Posterior cingulate gyrus (tissue), 11 donors: ENCODE measurements at places on chromosomes 1 and 21.

DNA sequence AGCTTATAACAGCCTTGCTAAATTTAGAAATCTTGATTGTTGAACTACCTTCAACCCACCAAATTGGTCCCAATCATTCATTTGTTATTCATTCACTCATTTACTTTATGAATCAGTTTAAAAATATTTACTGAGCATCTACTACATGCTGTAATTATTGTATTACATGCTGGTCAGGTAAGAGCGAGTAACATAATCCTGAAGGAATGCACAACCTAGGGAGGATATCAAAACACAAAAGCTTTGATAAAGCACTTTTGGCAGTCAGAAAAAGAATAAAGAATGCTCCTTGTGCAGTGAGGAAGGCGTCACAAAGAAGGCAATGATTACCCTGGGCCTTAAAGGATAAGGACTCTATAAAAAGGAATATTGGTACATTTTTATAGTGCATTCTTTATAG, 518.9 kb upstream of the NR5A2 start:
- DNase-seq = no peak

GRCh38 chr1:9555942-9556341, 16.7 kb downstream of the SLC25A33 start:
- no peak for DNase-seq

GRCh38 chr1:174367892-174368291, 79.9 kb upstream of the GPR52 start:
- no peak for DNase-seq

DNA sequence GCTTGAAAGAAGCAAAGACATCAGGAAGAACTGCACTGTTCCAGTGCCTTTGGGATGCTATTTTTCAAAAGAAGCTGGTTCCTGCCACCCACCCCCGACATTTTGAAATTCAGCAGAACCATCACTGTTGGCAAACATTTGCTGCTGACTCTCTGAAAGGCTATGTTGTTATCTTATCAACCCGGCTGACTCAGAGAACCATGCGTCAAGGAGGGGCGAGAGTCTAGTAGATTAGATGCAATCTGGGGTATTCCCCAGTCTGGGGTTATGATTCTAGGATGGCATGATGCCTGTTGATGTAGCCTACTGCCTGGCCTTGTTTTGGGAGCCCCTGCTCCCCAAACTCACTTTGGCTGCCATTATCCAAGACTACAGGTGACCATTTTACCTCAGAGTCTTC, 267.8 kb upstream of the RUNX1 start:
- DNase-seq = no peak

GRCh38 chr1:55067022-55067778, 27.9 kb downstream of the PCSK9 start:
- peak; percentile 85 for DNase-seq
